Putamen (tissue), 1 donor: ENCODE measurements at places on chromosomes 4 and X.

- DNase-seq: no peak
These were observed 41.0 kb upstream of the PDLIM5 start for GRCh38 chr4:94410678-94411206.

- DNase-seq: no peak
These were observed 26.4 kb upstream of the ARSJ start for GRCh38 chr4:114005569-114006442.

- no peak for DNase-seq
These were observed 82.5 kb downstream of the CPEB2 start for GRCh38 chr4:15084780-15085179.

DNA sequence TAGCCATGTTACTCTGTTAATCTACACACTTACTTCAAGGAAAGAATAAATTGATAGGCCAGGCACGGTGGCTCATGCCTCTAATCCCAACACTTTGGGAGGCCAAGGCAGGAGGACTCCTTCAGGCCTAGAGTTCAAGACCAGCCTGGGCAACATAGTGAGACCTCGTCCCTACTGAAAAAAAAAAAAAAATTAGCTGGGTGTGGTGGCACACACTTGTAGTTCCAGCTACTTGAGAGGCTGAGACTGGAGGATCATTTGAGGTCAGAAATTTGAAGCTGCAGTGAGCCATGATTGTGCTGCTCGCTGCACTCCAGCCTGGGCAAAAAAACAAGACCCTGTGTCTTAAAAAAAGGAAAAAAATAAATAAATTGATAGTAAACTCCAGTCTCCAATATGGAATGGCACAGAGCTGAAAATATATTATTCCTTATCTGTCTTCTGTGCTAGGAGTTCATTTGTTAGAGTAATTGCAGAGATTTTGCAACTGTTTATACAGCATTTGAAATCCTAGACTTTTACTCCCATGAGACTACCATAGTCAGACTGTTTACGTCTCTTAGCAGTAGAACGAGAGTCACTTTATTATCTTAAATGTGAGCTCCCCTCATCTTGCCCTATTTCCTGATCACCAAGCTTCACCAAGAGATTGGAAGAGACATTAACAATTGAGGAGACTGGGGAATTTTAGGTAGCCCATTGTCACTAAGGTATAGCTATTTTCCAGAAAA is 18.8 kb upstream of the TMEM131L start:
- DNase-seq: no peak

DNA sequence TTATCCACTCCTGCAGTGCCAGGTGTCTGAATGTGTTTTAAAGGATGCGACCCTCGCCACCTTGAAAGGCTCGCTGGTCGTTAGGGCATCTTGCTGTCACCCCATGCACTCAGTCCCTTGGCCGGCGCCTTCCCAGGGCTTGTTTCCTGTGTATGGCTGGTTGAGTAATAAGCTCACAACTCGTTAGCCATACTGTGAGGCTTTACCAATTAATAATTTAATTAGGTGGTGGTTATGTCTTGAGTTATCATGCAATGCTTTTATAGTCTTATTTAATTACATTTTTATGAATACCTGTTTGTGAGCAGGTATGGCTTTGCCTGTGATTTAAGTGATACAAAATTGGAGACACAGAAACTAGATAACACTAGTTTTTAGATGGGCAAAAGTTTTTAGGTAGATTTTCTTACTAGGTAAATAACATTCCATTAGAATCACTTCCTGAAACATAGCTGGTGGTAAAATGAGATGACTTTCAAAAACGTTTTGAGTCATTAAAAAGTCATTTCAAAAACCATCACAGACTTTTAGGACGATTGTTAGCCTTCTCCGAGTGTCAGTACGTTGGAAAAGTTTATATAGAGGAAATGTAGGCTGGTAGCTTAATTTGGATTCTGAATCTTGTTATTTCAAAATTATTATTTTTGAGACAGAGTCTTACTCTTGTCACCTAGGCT is 18.2 kb downstream of the PTTG2 start:
- DNase-seq: no peak

DNA sequence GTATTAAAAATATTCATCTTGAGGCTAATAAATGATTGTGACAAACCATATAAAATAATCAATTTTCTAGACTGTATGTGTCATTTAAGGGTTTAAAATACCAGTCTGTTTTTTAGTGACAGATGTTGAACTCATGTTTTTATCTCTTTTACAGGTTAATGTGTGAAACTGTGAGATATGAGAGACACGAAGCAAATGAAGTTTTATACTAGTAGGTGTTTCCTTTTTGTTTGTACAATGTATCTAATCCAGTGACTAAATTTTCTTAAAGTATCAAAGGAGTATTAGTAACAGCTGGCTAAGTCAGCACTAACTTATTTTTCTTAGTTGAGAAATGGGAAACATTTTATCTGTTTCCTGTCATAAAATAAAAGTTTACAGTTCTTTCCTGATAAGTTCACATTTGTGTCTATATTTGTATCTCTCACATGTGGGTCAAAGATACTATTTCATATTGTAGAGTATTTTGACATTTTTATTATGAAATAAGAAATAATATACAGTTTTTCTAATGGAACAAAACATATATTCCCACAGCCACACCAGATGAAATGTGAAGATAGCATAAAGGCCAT is 90.3 kb downstream of the RAPGEF2 start:
- DNase-seq: no peak

DNA sequence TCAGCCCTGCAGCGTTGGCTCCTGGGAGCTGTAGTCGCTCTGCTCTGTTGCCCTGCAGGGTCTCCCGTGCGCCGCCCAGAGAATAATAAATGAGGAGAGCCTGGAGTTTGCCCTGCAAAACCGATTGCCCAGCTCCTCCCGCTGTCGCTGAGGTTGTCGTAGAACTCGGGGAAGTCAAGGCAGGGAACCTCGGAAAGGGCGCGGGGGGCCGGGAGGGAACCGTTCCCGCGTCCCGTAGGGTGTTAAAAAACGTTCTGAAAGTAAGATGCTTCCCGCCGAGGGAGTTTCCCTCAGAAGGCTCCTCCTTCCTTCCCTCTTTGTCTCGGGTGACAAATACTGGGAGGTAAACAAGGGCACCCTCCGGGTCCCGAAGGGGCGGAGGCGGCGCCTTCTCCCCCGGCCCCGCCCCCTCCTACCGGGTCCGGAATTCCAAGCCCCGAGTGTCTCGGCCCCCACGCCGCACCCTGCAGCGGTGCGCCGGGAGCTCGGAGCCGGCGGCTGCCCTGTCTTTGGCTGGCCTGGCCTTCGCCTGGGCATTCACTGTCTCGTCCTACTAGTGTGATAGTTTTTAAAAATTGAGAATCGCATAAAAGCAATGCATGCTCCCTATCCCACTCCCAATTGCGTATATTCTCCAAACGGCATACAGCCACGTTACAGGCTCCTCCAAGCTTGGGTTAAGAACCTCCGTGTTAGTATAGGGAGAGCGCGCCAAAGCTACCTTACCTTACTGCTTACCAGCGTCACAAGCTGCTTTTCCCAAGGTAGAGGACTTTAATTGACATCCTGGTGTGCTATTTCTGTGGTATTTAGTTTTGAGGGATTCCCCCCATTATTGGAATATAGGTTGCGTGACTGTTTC is 964 bp upstream of the HMGB2 start:
- no peak for DNase-seq

DNA sequence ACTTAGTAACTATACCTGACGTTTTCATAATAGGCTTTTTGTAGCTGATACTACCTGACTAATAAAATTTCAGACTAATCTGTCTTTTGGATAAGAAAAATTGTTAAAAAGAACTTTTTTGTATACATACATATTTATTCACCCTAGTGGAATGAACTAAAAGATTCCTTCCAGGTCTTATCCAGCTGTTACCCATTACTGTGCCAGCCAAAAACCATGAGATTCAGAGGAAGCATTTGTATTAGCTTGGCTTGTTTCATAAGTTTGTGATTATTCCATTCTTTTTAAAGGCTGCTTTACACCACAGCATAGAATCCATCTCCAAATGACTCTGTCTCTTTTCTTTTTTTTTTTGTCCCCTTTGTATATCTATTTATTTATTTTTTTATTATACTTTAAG is 149.4 kb downstream of the FAT4 start:
- DNase-seq: no peak

GRCh38 chr4:113960684-113961321 is 18.6 kb downstream of the ARSJ start:
- no peak for DNase-seq

GRCh38 chr4:2043396-2044118 is 15.6 kb upstream of the NAT8L start:
- DNase-seq: no peak

DNA sequence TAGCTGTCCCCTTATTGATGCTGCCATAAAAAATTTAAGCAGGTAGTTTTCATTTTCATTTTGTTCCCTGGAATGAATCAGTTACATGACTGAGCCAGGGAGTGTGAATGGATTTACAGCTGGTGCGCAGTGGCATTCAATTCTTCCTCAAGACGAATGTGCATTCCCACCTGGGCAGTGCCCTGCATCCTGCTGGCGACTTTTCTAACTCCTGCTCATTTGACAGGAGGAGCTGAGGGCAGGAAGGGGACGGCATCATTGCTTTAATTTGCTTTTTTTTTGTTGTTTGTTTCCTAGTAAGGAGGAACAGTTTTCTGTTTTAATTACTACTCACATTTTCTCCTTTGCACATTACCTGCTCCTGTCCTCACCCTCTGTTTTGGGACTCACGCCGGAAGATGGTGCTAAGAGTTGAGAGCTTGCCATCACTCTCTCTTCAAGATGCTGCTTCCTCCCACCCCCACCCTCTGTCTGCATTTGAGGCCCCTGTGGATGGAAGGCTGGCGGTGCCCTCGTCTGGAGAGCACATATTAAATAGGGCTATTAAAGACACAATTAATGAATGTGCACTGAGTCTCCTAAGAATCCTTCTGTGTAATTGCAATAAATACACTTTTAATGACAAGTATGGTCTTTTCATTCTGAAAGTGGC is 35.8 kb downstream of the PSAPL1 start:
- no peak for DNase-seq

- no peak for DNase-seq
These were observed 322.5 kb downstream of the HS3ST1 start for GRCh38 chr4:11106190-11106589.

GRCh38 chr4:112119353-112119783 is 25.9 kb upstream of the FAM241A start:
- DNase-seq: no peak

DNA sequence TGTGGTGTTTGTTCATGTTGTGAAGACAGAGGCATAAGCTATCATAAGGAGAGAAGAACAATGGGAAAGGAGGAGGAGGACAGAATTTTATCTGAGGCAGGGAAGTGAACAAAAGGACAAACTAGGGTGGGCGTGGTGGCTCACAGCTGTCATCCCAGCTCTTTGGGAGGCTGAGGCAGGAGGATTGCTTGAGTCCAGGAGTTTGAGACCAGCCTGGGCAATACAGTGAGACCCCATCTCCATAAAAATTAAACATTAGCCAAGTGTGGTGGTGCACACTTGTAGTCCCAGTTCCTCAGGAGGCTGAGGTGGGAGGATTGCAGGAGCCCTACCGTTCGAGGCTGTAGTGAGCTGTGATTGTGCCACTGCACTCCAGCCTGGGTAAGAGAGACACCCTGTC is 49.9 kb downstream of the TMEM154 start:
- no peak for DNase-seq

DNA sequence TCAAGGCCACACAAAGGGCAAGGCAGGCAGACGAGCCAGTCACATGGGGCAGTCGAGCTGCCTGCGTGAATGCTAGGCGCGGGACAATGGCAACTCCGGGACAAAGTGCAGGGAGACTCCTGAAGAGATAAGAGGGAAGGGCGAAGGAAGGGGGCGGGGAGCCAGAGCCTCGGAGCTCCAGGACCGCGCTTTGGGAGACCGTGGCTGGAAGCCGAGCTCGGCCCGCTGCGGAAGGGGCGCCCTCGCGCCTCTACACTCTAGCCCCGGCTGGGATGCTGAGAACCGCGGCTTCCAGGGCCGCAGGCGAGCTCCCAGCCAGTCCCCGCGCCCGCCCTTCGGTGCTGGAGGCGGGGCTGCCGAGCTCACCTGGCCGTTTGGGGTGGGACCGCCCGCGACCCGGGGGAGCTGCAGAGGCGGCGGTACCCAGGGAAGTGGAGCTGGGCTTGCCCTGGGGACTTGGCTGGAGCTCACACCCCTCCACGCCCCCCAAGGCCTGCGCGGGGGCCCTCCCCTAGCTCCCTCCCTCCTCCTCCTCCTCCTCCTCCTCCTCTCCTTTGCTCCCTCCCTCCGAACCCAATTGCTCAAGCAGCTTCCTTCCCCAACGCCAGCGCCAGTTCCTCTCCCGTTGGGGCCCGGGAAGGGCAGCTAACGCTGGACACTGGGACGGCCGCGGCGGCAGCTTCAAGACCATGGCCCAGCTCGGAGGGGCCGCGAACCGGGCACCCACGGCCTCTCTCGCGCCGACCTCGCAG is at the start of gene SOWAHD:
Gene SOWAHD (plus strand): TSS at position 610 of the 752 bp plus-strand sequence. CDS start 80 bp downstream, at position 690.
- DNase-seq: no peak

GRCh38 chr4:75002381-75002780 is 69.5 kb downstream of the PARM1 start:
- no peak for DNase-seq
